Nucleus accumbens (tissue), 56 donors: ENCODE measurements at places on chromosomes 13 and 19.

DNA sequence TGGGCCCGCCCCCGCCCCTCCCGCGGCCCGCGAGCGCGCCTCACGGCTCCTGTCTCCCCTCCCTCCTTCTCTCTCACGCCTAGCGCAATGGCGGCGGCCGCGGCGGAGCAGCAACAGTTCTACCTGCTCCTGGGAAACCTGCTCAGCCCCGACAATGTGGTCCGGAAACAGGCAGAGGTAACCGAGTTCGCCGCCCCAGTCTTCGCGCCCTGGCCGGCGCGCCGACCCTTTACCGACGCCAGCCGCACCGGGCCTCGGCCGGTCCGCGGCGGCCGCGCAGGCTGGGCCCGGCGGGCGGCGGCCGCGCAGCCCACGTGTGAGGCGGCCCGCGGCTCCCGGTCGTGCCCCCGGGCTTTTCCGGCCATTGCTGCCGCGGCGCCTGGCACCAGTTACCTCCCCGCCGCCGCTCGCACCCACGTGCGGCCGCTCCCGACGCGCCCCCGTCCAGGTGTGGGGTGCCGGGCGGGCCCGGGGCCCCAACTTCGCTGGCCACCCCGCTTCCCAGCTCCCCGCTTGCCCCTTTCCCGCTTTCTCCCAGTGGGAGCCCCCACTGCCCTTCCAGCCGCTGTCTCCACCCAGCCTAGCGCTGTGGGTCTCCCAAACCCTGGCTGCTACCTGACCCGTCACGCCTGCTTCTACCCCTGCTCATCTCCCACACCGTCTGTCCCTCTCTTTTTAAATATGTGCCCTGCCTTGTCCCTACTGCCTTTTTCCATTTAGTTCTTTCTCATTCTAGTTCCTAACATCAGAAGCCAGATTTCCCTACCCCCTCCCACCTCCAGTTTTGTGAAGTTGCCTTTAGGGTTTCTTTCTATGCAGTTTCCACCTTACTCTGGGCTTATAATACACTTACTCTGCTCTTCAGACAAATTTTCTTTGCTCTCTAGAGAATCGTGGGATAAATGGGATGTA is 23.4 kb downstream of the IPO5 start:
- DNase-seq, result no peak

GRCh38 chr19:400976-401865 is 7.7 kb downstream of the C2CD4C start:
- DNase-seq, result no peak

DNA sequence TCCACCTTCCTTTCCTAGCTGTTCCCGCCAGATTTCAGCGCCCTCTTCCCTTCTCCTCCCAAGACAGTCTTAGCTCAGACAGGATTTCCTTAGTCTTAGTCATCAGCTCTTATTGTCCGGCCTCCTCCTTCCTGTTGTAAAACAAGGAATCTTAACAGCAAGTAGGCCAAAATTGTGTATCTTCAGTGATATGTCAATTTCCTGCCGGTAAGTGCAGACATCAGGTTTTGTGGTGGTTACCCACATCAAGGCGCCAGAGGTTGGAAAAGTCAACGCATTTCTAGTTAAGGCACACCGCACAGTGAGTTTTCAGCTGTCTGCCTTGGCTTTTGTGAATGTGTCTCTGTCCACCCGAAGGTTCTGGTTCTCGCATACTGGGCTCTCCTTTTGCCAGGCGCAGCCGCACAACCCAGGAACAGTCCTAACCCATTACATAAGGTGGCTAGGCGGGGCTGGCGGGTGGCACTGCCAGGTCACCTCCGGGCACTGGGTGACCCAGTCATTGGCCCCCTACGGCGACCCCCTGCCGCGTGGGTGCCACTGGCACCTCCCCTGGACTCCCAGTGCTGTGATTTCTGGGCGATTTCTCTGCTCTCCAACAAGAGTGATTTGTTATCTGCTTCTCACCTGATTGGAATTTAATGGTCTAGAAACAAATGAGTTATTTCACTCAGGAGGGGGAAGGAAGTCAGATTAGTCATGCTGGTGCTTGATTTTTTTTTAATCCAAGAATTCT is 12.9 kb downstream of the COL4A2 start:
- no peak for DNase-seq

GRCh38 chr19:29162694-29163093 is 50.3 kb downstream of the UQCRFS1 start:
- no peak for DNase-seq

- DNase-seq, result no peak
Observed at GRCh38 chr19:3606690-3607289, at the start of gene TBXA2R. TBXA2R (minus strand) TSS chr19:3606875; CDS start chr19:3600634, 6,241 bp downstream.

DNA sequence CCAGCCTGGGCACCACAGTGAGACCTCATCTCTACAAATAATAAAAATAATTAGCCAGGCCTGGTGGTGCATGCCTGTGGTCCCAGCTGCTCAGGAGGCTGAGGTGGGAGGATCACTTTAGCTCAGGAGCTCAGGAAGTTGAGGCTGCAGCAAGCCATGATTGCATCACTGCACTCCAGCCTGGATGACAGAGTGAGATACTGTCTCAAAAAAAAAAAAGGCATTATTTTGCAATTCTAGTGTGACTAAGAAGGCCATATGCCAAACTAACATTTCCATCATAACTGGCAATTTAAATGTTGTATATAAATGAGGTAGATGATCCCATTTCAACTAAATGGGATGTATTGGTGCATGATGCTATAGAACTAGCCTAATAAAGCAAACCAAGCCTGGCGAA is 632.8 kb upstream of the KLF12 start:
- no peak for DNase-seq

DNA sequence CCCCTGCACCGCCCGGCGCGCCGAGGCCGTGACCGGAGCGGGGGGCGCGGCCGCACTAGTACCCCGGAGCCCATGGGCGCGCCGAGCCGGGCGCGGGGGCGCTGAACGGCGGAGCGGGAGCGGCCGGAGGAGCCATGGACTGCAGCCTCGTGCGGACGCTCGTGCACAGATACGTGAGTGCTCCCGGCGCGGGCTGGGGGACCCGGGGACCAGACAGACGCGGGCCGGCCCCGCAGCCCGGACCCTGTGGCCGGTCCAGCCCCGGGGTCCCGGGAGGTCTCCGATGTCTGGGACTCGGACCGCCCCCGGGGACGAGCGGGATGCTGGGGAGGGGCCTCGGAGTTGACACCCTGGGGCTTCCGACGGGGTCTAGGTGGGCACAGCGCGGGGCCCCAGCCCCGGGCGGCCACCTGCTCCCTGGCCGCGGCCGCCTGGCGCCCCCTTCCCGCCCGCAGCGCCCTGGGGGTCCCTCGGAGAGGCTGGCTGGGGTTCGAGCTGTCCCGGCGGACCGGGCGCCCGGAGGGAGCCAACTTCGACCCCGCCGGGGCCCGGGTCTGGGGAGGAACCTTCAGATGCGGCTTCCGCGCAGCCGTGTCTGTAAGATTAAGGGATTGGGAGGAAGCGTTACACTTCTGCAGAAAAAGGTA is 568 bp downstream of the ATP11A start:
- DNase-seq, result peak; percentile 59

DNA sequence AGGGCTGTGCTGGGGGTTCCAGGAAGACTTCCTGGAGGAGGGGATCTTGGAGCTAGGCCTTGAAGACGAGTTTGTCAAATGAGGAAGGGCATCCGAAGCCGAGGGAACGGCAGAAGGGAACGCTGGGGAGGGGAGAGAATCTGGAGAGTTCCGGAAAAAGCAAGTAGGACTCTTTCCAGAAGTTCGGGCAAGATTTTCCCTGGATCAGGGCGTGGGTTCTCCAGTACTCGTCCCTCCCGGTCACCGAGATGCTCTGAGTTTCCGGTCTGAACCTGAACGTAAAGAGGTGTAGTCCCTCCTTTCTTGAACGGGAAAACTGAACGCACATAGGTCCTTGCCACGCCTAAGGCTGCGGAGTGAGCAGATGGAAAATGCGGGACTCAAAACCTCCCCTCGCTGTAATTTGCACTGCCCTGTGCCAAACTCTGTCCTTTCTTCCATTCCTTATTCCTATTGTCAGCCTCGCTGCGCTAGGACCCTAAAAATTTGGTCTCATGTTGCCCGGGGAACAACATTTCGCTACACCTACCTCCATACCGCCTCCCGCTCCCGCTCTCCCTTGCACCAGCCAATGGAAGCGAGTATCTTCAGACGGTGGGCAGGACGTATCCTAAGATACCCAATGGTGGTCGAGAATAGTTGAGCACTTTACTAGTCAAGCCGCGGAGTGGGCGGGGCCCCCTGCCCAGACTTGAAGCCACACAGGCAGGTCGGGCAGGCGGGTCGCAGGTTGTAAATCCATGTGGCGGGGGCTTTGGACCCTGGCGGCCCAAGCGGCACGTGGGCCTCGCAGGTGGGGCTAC is at the start of gene GTPBP3:
GTPBP3 (plus strand) TSS at position 682 of the 803 bp plus-strand sequence; CDS start at position 741, 59 bp downstream.
- DNase-seq, result peak; percentile 95

GRCh38 chr19:30068528-30069395 is 126.7 kb downstream of the URI1 start:
- no peak for DNase-seq

GRCh38 chr13:67946131-67946530 is 716.0 kb upstream of the PCDH9 start:
- no peak for DNase-seq

GRCh38 chr13:75628801-75629200 is 7.3 kb upstream of the LMO7 start:
- DNase-seq, result no peak

GRCh38 chr13:76481738-76482137 is 404.5 kb downstream of the KCTD12 start:
- no peak for DNase-seq

DNA sequence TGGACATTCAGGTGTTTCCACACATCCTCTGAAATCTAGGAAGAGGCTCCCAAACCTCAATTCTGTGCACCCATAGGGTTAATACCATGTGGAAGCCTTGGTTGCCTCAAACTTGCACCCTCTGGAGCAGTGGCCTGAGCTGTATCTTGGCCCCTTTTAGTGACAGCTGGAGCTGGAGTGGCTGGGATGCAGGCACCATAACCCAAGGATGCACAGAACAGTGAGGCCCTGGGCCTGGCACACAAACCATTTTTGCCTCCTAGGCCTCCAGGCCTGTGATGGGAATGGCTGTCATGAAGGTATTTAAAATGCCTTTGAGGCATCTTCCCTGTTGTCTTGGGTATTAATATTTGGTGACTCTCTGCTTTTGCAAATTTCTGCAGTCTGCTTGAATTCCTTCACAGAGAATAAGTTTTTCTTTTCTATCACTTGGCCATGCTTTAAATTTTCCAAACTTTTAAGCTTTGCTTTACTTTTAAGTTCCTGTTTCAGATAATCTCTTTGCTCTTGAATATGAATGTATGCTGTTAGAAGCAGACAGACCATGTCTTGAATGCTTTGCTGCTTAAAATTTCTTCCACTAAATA is 1594.5 kb upstream of the PCDH20 start:
- DNase-seq, result no peak

DNA sequence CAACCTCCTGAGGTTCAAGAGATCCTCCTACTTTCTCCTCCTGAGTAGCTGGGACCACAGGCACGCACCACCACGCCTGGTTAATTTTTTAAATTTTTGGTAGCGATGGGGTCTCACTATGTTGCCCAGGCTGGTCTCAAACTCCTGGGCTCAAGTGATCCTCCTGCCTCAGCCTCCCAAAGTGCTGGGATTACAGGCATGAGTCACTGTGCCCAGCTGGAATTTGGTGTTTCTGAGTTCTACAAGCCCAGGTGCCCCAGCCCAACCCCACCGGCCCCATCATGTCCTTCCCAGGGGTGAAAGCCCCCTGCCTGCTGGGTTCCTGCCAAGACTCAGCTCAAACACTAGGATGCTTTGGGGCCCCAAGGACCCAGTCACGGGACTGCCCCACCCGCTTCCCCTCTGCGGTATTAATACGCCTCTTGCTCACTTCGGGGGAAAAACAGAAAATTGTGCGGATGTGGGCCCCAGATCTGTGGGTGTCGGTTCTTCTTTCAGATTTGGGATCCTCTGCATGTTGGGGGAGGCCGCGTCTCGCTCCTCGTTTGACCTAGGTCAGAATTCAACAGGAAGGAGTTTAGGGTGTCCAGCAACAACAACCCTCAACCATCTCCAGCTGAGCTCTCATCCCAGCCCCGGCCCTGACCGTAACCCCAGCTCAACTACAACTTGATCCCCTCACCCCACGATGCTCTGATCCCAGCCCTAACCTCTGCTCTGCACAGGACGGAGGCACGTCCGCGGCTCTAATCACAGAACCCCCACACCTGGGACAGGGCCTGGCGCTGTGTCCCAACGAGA is 3.7 kb upstream of the FCER2 start:
- no peak for DNase-seq

- DNase-seq, result no peak
Observed at GRCh38 chr13:47708386-47708785, 292.7 kb downstream of the SUCLA2 start.

DNA sequence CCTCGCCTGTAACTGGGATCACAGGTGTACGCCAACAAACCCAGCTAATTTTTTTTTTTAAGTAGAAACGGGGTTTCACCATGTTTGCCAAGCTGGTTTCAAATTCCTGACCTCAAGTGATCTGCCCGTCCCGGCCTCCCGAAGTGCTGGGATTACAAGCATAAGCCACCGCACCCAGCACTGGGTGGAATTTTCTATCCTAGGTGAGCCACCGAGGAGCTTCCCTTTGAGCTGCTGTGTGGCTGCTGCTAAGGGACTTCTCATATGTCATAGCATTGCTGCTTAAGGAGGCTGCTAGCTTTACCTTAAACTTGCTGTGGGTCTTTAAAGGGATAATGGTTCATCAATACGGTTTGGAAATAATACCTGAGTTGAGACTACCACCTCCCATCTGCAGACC is 2.9 kb upstream of the AMER2 start:
- DNase-seq, result no peak

- DNase-seq, result no peak
Observed at GRCh38 chr13:50936679-50937078, 27.1 kb downstream of the RNASEH2B start.

- DNase-seq, result no peak
Observed at GRCh38 chr13:79451500-79451962, 29.4 kb upstream of the NDFIP2 start.

- no peak for DNase-seq
Observed at GRCh38 chr19:3762130-3762473, 380 bp upstream of the MRPL54 start.

GRCh38 chr19:16702123-16702522 is 17.5 kb upstream of the NWD1 start:
- DNase-seq, result no peak

DNA sequence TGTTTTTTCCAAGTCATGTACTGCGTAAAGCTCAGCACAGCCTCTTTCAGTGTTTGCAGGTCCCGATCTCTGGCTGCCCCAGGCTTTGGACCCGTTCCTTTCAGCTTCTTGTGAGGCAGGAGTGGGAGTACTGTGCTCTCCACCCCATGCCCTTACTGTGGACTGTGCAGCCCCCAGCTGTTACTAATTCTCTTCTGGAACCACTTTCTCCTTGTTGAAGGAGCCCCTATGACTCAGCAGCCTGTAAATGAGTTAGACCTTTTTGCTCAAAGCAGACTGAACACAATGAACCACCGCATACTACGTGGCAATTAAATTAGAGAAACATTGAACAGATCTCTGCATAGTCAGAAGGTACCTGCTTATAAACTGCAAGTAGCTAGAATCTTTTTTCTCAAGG is 39.0 kb downstream of the SERTM1 start:
- no peak for DNase-seq

DNA sequence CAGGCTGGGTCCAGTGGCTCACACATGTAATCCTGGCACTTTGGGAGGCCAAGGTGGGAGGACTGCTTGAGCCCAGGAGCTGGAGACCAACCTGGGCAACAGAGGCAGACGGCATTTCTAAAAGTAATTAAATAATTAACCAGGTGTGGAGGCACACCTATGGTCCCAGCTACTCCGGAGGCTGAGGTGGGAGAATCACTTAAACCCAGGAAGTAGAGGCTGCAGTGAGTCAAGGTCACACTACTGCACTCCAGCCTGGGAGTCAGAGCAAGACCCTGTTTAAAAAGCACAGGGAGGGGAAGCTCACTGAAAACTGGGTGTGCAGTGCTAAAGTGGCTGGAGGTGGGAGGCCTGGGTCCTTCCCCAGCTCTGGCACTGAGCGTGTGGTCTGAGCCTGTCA is 9.7 kb downstream of the LATS2 start:
- DNase-seq, result no peak
